ENCODE measurements at places on chromosomes 16 and 17.

DNA sequence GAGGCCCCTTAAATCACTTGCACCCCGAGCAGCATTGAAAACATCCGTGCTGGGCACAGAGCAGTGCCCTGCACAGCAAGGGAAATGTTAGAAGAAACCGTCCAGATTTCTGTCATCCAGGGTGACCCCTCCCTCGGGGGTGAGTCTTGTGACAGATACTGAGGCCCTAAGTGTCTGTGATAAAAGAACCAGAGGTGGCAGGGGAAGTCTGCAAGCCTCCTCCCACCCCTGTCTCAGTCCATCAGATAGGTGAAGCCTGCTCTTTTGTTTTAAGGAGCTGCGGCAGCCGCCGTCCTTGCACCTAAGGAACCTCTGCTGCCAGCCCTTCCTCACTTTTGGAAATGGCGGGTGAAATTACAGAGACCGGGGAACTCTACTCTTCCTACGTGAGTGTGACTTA, 845 bp upstream of the NAT9 start:
- DNase-seq = peak; percentile 52

- DNase-seq = peak; percentile 99
These were observed 44.2 kb downstream of the WDR45B start for GRCh38 chr17:82603981-82604448.

- no peak for DNase-seq
These were observed 73.2 kb upstream of the CDH5 start for GRCh38 chr16:66293207-66293735.

GRCh38 chr16:14285513-14286367, 214.6 kb downstream of the MRTFB start:
- peak; percentile 97 for DNase-seq

DNA sequence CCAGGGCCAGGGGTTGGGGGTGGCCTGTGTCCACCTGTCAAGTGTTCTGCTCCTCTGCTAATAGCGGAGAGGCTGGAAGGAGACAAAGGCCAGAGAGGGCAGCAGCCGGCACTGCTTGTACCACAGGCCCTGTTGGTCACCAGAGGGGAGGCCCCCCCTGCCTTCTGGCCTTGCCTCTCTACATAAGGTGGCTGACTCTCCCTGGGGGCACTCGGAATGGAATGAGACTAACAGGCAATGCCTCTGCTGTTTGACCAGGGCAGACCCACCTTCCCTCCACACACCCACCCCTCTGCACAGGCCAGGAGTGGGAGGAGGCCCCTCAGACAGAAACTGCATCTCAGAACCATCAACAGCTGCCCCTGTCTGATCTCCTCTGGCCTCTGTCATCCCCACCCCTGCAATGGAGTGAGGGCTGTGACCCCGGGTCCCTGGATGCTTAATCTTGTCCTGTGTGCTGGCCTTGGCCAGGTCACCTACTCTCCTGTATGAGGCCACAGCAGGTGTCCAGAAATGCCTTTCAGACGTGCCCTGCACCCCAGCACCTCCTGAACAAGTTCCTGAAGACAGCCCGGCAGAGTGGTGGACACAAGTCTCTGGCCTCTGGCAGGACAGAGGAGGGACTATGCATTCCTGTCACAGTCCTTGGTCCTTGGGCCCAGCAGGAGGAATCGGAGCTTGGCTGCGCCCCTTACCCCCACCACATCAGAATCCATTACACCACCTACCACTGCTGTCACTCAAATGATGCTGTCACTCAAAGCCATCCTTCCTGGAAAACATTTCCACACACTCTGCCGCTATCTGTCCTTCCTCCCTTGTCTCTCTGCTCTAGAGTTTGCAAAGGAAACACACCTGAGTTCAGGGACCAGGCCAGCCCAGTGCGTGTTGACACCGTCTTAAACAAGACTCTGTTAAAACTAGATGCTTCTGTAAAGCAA, 107.5 kb upstream of the ZNF750 start:
- DNase-seq = no peak

DNA sequence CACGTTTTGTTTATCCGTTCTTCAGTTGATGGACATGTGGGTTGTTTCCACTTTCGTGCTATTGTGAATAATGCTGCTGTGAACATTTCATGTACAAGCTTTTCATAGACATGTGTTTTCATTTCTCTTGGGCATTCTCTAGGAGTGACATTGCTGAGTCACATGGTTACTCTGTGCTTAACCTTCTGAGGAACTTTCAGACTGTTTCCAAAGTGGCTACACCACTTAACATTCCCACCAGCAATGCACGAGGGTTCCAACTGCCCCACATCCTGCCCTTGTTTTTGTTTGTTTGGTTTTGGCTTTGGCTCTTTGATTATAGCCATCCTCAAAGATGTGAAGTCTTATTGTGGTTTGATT, 14.2 kb upstream of the PEMT start:
- no peak for DNase-seq

GRCh38 chr16:23650674-23651416, 9.6 kb downstream of the DCTN5 start:
- DNase-seq = no peak

DNA sequence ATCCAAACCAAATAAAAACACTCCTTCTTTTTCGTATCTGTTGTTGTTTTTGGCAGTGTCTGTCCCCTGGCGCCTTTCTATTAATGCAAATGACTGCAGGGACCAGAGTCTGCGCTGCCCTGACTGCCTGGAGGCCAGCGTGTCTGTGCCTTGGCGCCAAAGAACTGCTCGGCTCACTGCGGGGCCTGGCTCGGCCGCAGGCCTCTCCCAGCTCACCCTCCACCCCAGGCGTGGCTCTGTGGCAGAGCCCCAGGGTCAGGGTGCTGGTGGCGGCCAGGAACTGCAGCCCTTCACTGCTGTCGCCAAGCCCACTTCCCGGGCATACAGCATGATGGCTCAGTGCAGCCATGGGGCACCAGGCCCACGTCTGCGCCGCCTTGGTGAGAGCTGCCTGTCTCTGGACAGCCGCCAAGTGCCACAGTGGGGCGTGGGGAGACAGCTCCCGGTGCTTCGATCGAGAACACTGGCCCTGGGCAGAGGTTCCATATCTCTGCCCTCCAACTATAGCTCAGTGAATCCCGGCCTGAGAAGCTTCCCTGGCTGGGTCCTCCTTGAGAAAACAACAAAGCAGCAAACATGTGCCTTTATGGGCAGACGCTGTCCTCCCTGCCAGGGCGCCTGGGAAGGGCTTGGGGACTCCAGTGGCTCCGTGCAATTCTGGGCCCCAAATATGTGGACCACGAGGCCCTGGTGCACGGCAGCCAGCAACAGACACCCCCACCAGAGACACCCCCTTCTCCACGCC, 11.1 kb downstream of the CANT1 start:
- DNase-seq = no peak

DNA sequence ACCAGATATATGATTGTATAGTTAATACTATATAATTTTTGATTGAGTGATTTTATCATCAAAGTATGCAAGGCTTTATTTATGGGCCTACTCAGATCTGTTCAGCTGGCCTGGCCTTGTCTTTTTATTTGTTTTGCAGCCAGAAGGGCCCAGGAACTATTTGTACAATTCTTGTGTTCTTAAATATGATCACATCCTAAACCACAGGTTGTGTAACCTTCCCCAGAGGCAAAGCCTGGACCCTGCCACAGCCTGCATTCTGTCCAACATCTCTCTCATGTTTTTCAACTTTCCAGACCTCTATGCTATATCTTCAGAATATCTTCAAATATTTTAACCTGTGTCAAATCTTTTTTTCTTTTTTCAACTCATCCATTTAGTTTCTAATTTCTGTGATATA, 410.4 kb upstream of the MON1B start:
- DNase-seq = no peak

GRCh38 chr17:39123627-39124026, 27.8 kb downstream of the PLXDC1 start:
- no peak for DNase-seq

DNA sequence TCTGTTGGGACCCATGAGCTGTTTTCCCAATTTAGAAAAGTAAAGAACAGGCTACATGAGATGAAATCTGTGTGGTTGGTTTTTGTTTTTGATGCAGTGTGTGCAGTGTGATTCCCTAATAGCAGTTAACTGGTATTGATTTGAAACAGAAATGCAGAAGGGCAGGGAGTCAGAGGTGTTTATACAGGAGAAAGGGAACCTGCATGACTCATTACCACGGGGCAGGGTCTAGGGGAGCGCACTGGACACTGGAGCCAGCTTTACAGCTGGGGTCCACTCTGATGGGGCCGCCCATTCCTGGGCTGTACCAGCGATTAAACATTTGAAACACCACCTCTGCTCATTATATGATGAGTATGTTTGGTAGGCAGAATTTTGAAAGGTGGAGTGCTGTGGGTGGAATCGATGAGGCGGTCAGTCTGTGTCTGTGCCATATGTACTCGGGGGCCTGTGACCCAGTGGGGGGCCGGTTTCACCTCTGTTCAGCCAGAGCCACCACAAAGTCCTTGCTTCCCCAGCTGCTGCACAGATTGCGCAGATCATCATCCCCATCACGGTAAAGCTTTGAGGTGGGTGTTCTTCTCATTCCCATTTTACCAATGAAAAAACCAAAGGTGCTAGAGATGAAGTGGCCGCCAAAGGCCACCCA, 142.5 kb downstream of the CMIP start:
- no peak for DNase-seq

GRCh38 chr16:85908444-85908843, 9.5 kb downstream of the IRF8 start:
- no peak for DNase-seq

DNA sequence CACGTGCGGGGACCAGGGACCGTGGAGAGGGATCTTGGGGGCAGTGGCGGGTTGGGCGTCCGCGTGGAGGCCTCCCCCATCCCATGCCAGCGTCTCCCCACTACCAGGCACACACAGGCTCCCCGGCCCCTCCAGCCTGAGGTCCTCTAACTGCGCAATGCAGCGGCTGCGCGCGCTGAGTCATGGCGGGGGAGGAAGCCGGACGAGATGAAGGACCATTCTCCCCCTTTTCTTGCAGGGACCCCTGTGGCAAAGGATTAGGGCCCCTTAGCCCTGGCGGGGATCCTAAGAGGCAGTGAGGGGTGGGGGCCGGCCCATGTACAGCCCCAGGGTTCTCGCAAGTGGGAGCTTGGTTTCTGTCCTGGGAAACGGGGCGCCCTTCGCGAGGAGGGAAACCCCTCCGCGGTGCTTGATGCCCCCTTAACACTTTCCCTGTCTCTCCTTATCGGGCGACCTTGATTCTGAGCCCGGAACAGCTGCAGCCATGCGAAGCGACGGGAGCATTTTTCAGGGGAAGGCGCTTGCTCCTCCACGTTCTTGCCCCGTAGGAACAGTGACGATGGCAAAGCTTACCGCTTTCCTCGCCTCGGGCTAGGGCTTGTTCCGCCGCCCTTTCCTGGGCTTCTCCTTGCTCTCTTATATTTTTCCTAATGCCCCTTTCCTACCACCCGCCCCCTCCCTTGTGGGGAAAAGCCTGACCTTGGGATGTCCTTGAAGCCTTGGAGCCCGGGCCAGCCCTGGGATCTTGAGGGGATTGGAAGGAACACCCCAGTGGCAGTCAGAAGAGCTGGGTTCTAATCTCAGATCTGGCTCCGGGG, 592 bp downstream of the ALDOA start:
- peak; percentile 71 for DNase-seq

GRCh38 chr16:55292491-55292890, 31.5 kb upstream of the IRX6 start:
- DNase-seq = no peak

DNA sequence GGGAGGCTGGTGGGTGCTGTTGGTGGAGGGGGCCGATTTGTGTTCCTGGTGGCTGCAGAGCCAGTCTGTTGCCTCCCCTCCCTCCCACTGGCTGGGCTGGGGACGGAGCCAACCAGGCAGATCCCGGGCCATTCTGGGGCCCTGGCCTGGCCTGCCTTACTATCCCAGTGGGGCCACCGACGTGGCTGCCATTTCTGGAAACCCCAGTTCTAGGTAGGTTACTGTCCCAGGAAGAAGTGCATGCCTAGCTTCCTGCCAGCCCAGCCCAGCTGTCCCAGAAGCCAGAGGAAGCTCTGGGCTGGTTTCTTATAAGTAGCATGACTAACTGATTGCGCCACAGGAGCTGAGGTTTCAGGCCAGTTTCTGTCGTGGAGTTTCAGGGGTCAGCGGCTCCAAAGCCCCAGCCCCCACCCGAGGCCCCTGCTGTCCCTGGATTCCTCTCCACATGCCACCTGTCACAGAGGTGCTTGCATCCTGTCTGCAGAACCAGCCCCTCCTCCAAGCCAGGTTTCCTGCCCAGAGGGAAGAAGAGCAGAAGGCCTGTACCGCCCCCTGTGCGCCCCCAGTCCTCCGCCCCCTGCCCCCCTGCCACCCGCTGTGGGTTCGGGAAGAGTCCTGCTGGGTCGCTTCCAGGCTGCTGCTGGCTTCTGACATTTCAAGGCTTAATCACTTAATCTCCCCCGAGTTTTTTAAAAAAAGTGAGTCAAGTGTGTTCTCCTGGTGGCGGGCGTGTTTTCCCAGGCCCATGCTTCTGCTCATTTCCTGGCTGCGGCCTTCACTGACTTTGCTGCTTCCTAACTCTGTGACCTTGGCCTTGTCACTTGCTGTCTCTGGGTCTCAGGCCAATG, 13.2 kb downstream of the IL4R start:
- peak; percentile 49 for DNase-seq

DNA sequence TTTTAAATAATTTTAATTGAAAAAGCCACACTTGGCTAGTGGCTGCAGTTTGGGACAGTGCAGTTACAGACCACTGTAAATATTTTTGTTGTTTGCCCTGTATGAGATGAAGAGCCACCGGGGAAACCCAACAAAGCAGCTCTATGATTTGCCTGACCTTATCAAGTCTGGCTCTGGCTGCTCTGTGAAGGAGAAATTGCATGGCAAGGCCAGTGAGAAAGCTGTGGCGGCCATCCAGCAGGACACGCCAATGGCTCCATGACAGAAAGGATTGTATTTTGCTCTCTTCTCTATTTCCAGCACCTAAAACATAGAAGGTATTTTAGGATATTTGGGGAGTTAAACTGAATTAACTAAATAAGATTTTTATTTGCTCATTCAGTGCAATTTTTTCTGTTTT, 330.0 kb upstream of the DYNLRB2 start:
- DNase-seq = no peak

GRCh38 chr16:73217654-73218053, 169.7 kb upstream of the ZFHX3 start:
- DNase-seq = no peak

DNA sequence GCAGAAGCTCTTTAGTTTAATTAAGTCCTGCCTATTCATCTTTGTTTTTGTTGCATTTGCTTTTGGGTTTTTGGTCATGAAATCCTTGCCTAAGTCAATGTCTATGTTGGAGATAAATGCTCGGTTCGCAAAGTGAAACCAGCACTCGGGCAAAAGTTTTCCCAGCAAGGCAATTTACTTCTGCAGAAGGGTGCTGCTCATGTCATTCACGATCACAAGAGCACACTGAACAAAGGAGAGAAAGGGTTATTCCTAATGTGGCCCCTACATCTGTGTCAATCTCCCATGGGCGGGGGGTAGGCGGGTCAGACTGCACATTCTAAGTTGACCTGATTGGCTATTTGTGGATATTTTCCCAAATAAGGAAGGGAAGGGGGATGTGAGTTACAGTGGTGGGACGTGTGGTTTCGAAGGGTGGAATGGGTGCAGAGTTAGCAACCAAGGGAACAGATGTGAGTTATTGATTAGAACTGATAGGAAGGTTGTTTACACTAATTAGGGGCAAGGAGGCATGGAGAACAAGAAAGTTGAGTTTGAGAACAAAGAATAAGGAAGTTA, 23.0 kb downstream of the ATF7IP2 start:
- DNase-seq = peak; percentile 62

GRCh38 chr17:57521606-57522005, 223.5 kb downstream of the CCDC182 start:
- no peak for DNase-seq

All from OCI-M1 (cell line).